Stimulated activated CD8-positive, alpha-beta memory T cell treated with anti-CD3 and anti-CD28 coated beads, Interleukin-4, amount 100 ng/mL, for 24 hours (primary cell): ENCODE measurements at places on chromosomes 13 and 19.
A peak's percentile ranks its signal among the peaks of the same experiment; 100 is the strongest.

GRCh38 chr19:10762656-10763055, 44.8 kb downstream of the DNM2 start:
- no peak for DNase-seq

- no peak for DNase-seq
Observed at GRCh38 chr19:41367848-41368301, 3.9 kb upstream of the B9D2 start.

GRCh38 chr13:39887387-39887786, 231.9 kb downstream of the COG6 start:
- no peak for DNase-seq

DNA sequence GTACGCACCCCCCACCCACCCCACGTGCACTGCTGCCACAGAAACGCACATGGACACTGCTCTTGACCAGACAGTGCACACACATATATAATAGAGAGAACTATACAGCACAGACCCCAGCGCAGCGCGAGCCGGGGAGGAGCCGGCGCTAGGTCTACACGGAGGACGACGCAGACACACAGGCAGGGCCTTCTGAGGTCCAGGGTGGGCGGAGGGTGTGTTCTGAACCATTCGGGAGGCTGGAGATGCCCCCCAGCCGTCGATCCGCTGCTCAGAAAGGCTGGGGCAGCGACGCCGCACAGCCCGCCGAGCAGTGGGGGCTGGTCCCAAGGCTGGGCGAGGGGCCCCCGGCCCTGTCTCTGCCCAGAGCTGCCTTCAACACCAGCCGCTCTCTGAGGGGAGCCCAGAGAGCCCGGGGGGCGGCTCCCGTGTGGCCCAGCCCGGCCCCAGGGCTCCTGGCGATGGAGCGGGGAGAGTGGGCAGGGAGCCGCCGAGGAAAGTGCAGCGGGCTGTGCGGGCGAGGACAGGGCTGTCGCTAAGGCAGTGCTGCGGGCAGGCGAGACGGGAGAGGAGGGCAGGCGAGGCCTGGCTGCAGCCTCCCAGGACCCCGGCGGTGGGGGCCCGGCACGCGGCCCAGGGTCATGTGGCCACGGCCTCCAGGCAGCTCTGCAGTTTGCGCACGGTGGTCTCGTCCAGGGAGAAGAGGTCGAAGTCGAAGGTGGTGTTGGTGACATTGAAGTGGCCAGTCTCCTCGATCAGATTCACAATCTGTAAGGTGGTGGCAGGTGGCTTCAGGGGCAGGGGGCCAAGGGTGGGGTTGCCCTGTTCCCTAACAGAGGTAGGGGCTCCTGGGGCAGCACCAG, 67.1 kb downstream of the MLLT1 start:
- no peak for DNase-seq

- no peak for DNase-seq
Observed at GRCh38 chr13:114213980-114214379, 20.7 kb upstream of the CDC16 start.

DNA sequence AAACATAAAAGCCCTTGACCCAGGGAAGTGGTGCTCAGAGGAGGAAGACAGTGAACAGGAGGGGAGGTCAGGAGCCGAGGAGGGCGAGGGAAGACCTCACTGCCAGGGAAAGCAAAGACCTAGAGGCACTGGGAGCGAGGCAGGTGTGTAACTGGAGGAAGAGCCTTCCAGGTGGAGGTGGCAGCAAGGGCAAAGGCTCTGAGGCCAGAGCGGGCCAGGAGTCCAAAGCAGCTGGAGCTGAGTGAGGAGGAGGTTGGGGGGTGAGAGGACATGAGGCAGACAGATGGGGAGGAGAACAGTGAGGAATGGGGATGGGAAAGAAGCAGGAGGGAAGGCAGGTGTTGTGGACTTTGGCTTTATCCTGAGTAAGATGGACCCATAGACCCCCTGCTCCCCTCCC, 3.7 kb downstream of the UPK1A start:
- DNase-seq: no peak

DNA sequence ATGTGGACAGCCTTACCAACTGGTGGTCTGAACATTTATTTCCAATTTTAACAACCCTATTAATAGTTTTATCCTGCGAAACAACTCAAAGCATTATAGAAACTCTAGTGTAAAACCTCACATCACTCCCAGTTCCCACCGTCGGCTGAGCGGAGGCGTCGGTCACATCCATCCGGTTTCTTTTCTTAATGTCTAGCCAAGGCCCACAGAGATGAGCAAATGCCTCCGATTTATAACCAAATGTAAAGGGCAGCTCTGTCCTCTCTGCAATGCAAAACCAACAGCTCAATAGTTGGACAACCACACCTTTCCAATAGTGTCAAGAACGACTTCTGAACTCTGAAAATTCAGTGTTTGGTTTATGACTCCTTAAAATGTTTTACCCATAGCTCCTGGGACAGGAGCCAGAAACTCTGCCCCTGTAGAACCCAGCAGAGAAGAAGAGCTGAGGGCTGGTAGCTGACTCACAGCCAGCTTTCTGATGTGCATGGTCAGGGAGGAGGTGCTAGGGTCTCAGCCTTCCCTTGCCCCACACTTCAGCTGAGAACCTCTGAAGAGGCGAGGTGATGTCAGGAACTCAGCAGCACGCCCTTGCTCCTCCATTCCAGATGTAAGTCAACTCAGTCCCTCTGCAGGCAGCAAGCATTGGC, 90.2 kb upstream of the UQCRFS1 start:
- DNase-seq: no peak

GRCh38 chr19:18587962-18588610, 512 bp upstream of the REX1BD start:
- no peak for DNase-seq

- no peak for DNase-seq
Observed at GRCh38 chr13:59094181-59094580, 1069.5 kb downstream of the DIAPH3 start.

GRCh38 chr13:45751885-45752284, 49.8 kb downstream of the CBY2 start:
- no peak for DNase-seq

DNA sequence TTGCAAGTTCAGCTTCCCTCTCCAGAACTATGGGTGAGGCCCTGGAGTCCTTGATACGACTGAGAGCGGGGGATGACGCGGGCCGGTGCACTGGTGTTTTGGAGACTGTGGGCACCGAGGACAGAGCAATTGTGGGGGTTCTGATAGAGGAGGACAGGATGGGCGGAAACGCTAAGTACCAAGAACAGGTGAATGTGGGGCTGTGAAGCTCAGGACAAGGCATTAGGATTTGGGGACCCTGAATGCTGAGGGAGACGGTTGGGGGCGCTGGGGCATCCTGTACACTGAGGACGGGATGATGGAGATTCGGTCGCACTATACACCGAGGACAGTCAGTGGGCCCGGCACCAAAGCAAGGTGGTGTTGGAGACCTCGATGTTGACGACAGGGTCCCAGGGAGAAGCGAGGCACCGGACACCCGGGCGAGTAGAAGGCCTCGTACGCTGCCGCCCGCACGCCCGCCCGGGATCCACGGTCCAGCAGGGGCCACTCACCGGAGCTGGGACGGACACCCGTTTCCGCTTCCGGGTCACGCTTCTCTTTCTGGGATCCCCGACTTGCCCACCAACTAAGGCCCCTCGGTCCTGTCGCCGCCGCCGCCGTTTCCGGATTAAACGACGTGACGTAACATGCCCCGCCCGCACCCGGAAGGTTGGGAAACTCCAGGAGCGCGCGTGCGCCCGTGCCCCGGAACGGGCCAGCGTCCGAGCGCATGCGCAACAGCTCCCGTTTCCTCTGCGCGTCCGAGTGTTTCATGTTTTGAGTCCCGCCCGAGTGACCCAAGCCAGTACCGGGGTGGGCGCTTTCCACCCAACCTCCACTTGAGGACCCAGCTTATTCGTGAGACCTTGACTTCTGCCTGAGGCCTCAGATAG, at the start of gene CHMP2A:
TSS of gene CHMP2A (minus strand) at position 612 of the 875 bp plus-strand sequence. CDS start 893 bp downstream, outside the sequence.
- peak; percentile 98 for DNase-seq

DNA sequence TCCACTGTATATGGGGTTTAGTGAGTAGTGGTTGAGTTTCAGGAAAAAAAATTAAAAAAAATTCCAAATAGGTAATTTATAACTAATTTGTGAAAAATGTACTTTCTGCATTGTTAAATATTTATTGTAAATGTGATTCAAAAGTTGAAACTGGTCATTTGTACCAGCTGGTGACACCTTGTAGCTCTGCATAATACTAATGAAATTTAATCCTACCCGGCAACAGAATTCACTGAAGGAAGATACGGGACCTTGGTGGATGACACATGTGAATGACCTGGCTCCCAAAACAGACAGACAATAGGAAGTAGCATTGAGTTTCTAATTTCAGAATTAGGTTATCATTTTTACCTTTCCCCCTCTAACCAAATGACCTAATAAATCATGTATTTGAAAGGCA, 73.8 kb downstream of the SLITRK6 start:
- no peak for DNase-seq

DNA sequence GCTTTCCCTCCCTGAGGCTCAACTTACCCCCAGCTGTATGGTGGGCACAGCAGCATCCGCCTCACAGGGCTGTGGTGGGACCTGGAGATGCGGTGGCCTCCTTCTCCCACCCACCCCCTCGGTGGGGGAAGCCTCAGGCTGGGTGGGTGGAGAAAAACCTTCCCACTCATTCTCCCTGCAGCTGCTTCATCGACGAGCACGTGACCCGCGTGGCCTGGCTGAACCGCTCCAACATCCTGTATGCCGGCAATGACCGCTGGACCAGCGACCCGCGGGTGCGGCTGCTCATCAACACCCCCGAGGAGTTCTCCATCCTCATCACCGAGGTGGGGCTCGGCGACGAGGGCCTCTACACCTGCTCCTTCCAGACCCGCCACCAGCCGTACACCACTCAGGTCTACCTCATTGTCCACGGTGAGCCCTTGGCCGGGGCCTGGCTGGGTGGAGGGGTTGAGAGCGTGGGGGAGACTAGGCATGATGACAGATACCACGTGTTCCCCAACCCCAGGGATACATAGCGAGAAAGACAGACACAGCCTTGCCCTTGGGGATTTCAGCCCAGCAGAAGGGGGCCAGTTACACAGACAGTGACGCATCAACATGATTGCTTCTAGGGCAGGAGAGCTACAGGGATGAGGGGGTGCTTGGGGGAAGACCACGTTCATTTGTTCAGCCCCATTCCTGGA, 12.2 kb downstream of the IGLON5 start:
- DNase-seq: no peak

GRCh38 chr13:33838647-33839046, 20.7 kb downstream of the RFC3 start:
- no peak for DNase-seq

- no peak for DNase-seq
Observed at GRCh38 chr19:29843180-29844051, 31.6 kb downstream of the CCNE1 start.

GRCh38 chr19:36152352-36153091, at the start of gene COX7A1:
COX7A1 (minus strand) TSS chr19:36152447; CDS start chr19:36152407, 40 bp downstream.
- DNase-seq: no peak

DNA sequence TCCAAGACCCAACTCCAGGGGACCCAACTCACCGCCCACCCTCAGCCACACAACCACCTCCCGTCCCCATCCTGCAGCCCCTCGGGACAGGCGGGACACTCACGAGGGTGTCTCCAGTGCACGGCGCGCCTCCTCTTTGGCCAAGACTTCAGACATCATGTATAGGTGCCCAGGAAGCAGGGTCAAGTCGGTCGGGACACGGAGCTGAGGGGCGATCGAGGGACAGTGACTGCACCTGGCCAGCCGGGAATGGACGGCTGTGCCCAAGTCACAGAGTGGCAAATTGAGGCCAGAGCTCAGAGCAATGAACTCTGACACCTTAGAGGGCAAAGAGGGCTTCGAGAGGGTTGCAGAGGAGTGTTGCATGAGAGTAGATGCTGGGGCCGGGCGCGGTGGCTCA, 8.8 kb downstream of the STAP2 start:
- DNase-seq: no peak
